NCI-H2171 treated with DMSO at 0.1 percent for 48 hours (cell line): ENCODE measurements at places on chromosomes 5 and 9.

DNA sequence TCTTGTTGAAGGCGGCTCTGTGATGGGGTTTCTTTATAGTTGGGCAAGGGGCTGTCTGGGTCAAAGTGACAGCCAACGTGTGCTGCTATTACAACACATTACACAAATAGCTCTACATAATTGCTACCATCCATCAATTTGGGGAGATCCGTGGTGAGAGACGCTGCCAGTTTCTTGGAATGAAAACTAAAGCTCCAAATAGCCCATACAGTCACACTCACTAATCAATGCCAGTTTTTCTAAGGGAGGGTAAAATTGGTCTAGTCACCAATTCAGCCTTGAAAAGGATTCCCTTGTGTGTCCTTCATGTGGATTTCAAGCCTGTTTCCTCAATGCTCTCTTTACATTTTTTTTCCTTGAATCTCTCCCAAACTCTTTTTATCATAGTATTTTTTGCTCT, 343.3 kb upstream of the KLF4 start:
- DNase-seq: no peak

DNA sequence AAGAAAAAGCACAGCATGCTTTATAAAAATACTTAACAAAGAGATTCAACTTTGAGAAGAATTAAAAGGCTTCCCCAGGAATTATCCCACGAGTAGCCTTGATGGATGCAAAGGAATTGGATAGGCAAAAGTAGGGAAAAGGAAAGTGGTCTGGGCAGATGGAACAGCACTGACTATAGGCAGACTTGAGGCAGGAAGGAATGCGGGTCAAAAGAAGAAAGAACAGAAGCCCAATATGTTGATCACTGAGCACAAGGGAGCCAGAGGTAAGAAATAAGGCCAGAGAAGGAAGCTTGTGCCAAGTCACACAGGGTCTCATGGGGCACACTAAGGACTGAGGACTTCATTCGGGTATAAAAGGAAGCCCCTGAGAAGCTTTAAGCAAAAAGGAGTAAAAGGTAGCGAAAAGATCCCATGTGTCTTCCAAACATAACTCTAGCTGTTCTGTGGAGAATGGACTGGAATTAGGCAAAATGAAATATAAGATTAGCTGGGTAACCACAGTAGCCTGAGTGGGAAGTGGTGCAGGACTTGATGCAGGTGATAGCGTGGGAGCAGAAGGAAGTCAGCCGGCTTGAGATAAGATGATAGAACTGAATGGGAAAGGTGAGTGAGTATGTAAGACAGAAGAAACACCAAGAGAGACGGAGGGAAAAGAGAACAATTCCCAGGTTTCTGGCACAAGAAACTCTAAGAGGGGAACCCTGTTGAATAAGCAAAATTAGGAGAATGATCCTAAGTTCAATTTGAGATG, 106.6 kb downstream of the DENND1A start:
- no peak for DNase-seq

GRCh38 chr9:31697956-31698355, 686.5 kb upstream of the ACO1 start:
- no peak for DNase-seq

GRCh38 chr9:93577975-93578682, 1.7 kb downstream of the PHF2 start:
- no peak for DNase-seq

GRCh38 chr9:23524607-23525155, 301.4 kb downstream of the ELAVL2 start:
- DNase-seq: no peak
